ENCODE measurements at places on chromosomes 6 and 20. TPM values are rescaled to one million over a fixed set of nuclear protein-coding genes. Genes with fewer than 3 reads are reported as not detected.

Gene OR2J1
- total RNA-seq: not detected

Gene XRN2
- total RNA-seq: 34.7 TPM

Gene NKX2-4
- total RNA-seq: not detected

Gene RNF217
- total RNA-seq: 12.2 TPM

Gene MEP1A
- total RNA-seq: not detected

Gene TMEM74B
- total RNA-seq: 7.2 TPM

- no peak for DNase-seq
Measured at GRCh38 chr6:29777310-29777709, 50.3 kb upstream of the HLA-G start.

GRCh38 chr20:50330504-50331313 lies 140.1 kb downstream of the CEBPB start:
- no peak for DNase-seq

DNA sequence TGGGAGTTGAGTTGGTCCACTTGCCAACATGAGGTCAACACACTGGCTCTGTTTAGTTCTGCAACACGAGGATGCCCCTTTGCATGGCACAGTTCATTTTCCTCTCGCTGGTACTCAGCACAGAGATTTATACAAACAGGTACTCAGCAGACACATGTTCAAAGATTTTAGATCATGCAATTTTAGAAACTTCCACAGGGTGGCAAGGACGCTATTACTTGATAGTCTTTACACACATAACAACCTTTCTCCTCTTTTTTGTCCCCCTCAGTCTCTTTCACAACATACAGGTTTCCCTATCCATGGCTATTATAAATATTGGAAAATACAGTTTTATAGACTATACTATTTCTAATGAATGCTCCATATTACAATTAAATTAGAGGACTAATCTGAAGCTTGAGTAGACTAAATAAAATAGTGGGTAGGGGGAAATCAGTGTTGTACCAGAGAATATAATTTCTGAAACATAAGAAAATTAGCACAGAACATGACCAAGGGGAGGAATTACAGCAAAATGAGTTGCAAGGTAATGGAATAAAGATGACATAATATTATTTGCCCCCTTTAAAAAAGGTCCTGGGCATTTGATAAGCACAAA lies 331.8 kb upstream of the BTBD3 start:
- no peak for DNase-seq

DNA sequence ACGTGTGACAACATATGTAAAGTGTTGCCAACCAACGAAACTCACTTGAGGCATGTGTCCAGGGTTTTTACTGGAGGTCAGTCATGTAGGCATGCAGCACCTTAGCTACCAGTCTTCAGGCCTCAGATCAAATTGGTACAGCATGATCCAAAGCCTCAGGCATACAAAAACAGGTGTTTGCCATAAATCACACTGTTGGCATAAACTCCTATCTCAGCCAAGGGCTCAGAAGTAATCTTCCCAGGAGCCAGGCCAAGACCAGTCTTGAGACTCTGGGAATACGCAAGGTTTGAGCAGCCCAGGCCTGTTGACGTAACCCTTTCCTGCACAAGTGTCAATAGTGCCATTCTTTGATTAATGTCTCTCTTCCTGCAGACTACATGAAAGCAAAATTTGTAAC lies 163.5 kb downstream of the PRL start:
- DNase-seq: no peak

DNA sequence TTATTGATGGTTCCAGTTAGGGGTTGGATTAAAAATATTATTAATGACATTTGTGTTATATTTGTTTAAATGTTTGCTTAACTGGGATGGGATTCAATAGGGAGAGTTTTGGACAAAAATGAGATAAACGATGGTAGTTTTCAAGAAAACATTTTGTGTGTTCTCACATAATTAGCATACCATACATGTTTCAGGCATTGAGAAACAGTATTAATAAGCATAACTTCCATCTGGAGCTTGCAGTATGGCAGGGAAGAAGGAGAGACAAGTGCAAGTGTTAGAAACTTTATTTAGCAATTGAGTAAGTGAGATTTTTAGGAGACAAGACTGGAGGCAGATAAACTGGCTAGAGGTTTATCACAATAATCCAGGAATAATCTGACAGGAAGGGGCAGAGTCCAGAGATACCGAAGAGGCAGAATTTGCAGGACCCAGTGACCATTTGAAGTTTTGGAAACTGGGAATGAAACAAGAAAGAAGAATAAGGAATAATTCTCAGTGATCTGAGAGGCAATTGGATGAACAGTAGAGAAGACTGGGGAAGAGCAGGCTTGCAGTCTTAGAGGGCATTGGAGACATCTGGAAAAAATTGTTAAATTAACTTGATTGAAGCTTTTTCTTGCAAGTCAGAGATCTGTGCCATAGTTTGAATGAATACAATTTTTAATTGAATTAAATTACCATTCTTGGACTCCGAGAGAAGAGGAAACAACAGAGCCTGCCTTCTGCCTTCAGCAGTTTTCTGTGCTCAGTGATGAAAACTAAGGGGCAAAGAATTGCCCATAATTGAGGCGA lies 73.0 kb upstream of the PTCHD4 start:
- DNase-seq: no peak

DNA sequence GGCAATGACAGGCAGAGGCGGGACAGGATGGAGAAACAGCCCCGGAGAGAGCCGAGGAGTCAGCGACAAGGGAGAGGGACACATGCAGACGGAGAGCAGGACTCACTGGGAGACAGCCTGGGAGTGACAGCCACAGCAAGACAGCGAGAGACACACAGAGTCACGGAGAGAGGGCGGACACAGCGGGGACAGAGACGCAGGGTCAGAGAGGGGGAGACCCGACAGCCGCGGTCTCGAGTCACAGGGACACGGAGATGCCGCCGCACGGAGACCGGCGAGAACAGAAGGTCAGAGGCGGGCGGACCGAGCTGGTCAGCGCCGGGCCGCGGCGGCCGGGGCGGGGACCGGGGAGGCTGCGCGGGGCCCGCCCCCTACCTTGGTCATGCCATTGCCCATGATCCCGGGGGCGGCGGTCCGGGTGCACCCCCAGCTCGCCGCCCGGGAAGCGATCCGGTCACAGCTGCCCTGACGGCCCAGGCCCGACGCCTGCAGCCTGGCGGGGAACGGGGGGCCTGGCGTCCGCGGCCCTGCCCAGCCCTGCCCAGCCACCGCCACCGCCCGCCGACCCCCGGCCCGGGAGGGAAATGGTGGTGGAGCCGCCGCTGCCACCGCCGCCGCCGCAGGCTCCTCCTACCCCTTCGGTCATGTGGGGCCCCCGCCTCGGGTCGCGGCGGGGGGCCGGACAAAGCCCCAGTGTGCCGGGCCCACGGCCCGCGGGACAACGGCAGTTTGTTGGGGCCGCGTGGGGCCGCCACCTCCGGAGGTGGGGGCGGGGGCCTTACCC lies at the start of the genes DUSP15 and TTLL9:
TSS of gene DUSP15 (minus strand) at position 586 of the 784 bp plus-strand sequence. CDS start at position 396, 190 bp downstream.
TSS of gene TTLL9 (plus strand) at position 693 of the 784 bp plus-strand sequence. CDS start 493 bp downstream, outside the sequence.
- peak; percentile 82 for DNase-seq

- no peak for DNase-seq
Measured at GRCh38 chr6:101509536-101509935, 116.0 kb downstream of the GRIK2 start.

- peak; percentile 86 for DNase-seq
Measured at GRCh38 chr6:127515794-127516661, 3.1 kb downstream of the MTCL3 start.

- no peak for DNase-seq
Measured at GRCh38 chr6:164477101-164477500, 832.3 kb downstream of the C6orf118 start.

DNA sequence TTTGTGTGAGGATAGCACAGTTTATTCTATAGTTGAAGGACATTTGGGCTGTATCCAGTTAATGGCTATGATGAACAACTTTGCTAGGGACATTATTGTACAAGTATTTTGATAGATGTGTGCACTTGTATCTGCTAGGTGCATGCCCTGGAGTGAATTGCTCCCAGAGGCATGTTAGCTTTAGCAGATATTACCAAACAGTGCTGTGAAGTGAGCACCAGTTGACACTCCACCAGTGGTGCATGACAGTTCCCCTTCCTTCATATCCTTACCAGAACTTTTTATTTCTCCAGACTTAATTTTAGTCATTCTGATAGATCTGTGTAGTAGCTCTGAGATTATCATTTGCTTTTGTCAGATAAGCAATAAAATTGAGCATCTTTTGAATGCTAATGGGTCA lies 48.9 kb upstream of the ENPP5 start:
- no peak for DNase-seq

DNA sequence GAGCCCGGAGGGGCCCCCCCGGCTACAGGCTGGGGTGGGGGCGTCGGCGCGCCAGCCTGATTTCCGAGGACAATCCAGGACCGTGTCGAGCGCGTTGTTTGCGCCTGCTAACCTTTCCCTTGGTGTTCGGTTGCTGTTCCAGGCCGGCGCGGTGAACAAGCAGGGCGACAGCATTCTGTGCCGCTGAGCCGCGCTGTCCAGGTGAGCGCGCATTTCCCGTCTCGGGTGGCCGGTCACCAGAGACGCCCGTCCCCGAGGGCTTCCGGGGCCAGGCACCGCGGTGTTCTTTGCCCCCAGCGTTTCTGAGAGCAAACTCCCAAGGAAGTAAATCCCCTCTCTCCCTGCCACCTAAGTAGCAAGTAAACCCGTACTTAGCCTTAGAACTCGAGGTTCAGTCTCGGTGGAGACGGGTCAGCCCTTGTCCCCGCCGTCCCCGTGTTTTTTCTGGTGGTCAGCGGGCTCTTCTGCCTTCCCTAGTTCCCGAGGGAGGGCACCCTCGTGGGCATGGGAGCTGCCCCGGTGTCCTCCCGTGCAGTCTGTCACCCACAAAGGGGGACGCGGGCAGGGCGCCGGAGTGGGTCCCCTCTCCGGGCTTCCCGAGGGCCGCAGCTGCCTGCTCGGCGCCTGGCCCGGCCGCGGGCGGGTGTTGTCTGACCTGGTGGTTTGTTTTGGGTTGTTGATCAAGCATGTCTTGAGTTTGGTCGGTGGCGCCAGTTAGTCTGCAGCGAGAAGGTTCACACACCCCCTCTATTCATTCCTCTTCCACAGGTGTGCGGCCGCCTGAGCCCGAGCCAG lies 1.5 kb downstream of the ID4 start:
- peak; percentile 65 for DNase-seq

DNA sequence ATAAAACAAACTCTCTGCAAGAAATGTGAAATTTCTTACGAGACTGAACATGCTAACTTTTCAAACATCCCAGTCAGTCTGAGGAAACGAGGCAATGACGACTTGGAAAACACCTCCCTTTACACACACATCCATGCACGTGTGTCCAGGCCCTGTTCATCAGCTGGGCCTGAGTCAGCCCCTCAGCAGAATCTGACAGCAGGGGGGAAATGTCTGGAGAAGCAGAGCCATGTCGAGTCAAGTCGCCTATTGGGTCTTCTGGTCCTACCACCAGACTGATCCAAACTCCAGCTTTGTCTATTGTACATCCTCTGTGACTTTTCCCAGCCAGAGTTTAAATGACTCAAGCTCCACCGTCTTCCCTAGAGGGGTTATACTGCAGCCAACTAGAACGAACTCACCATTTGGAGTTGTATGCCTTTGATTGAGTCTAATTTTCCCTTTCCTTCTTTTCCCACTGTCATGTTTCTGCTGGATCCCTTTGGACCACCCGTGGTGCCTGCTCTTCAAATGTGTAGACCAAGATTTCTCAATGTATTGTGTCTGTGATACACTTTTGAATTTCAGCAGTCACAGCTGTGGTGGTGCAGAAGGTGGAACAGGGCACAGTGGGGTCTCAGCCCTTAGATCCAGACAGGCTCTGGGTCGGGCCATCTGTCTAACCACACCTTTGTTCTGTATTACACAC lies 254.0 kb downstream of the CDC5L start:
- DNase-seq: no peak

- DNase-seq: no peak
Measured at GRCh38 chr20:39044501-39044900, 82.4 kb downstream of the DHX35 start.

DNA sequence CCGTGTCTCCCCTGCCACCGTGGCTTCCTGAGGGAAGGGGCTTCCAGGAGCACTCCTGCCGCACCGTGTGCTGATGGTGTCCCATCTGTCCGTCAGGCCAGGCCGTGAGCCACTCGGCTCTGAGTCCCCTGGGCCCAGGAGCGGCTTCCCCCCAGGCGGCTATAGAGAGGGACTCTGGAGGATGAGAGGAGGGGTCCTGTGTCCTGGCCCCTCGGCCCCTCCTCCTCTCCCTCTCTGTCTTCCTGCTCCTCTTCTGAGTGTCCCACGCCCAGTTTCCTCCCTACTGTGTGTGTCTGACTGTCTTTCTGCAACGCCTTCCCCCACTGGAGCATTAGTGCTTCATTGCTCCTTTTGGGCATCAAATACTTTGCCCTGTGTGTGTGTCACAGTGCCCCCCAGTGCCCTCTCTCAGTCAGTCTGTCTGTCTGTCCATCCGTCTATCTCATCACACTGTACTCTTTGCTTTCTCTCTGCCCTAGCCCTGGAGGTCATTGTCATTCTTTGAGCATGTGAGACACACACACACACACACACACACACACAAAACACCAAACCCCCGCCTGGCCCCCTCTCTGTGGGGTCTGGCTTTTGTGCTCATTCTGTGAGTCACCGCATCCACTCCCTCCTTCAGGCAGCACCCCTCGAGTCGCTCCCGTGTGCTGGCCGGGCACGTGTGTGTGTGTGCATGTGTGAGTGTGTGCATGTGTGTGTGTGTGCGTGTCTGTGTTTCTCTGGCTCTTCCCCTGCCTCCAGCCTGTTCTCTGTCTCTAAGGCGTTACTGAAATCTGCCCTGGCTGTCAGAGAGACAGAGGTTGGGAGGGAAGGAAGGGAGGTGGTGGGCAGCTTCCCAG lies 71.9 kb downstream of the SRC start:
- DNase-seq: no peak

DNA sequence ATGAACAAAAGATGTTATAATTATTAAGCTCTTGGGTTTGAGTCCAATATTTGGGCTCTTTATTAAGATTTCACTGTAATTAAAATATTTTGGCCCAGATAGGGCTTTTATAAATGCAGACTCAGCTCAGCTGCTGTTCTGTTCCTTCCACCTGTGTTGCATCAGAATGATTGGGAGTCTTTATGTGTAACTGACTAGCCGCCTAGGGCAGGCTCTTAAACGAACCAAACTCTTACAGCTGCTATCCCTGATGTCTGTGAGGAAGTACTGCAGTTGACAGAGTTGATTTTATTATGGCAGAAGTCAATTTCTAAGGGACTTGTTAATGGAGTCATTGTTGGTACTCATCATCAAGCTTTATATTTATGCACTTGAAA lies 144.7 kb downstream of the MYO6 start:
- no peak for DNase-seq

DNA sequence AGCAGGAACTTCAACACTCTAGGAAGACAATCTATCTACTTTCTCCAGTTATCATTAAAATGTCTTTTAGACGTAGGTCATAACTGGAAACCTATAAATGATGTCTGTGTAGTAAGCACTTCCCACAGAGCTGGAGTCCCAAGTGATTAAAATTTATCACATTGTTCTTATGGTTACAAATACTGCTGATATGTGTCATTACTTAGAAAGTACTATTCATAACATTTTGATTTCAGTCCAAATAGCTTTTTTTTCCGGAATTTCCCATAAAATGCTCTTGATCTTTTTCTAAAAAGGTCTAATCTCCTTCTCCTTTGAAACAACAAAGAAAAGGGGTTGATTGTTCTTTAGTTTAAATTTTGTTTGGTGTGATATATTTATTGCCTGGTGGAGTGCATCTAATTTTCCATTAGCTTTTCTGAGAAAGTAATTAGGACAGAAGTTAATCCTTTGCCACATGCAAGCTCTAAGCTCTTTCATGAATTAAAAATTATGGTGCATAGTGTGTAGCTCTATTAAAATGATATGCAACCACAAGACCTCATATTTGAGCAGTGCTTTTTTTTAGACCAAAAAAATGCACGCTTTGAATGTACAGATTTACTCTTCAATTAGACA lies 132.7 kb upstream of the TCF21 start:
- no peak for DNase-seq

Data from right cardiac atrium (tissue), 5 donors.